ENCODE measurements at places on chromosomes 16 and 17.

DNA sequence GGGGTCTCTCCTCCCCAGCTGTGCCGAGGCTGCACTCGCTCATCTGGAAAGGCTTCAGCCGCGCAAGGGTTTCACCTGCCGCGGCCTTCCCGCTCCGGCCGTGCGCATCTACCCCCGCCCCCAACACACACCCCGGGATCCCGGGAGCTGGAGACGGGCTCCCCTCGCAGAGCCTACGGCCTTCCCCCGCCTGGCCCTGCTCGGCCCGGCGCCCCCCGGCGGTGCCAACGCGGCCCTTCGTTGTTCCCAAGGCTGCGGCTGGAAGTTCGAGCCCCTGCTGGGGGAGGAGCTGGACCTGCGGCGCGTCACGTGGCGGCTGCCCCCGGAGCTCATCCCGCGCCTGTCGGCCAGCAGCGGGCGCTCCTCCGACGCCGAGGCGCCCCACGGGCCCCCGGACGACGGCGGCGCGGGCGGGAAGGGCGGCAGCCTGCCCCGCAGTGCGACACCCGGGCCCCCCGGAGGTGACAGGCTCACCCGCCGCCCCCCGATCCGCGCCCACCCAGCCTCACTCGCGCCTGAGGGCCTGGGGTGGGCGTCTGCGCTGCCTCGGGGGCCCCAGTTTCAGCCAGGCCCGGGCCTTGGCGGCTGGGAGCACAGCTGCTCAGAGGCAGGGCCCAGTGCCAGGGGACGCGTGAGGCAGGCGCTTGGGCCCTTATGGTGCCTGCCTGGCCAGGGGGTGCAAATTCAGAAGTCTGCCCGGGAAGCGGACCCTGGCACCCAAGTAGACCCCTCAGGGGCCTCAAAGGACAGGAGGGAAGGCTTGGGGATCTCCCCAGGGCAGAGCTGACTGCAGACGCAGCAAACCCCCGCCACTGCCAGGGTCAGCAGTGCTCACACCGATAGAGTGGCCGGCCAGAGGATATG is 11.2 kb downstream of the GALK1 start:
- DNase-seq: peak; percentile 83

DNA sequence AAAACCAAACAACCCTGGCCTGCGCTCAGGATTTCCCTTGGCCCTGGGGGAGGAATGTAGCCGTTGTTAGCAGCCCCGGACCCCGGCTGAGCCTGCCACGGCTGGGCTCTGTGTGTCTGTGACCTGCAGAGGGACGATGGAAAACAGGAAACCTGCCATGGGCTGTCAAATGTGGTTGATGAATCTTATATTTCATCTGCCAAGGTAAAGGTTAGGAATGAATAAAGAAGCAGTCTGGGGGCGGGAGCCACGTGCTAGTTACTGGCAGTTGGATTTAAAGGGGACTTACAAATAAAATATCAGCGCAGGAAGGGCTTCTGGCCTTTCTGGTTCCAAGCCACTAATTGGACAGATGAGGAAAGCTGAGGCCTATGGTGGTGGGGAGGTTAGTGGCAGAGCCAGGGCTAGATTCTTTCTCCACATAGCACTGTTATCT is at the start of gene KRT23:
KRT23 (minus strand) TSS at position 263 of the 436 bp plus-strand sequence. CDS start 1,043 bp downstream, outside the sequence.
- DNase-seq: peak; percentile 15

GRCh38 chr16:28165598-28165997 is 46.2 kb downstream of the XPO6 start:
- DNase-seq: no peak

- no peak for DNase-seq
Measured at GRCh38 chr17:39695089-39695474, 4.8 kb upstream of the ERBB2 start.

GRCh38 chr17:45190503-45191255 is 29.0 kb downstream of the HEXIM2 start:
- DNase-seq: no peak

DNA sequence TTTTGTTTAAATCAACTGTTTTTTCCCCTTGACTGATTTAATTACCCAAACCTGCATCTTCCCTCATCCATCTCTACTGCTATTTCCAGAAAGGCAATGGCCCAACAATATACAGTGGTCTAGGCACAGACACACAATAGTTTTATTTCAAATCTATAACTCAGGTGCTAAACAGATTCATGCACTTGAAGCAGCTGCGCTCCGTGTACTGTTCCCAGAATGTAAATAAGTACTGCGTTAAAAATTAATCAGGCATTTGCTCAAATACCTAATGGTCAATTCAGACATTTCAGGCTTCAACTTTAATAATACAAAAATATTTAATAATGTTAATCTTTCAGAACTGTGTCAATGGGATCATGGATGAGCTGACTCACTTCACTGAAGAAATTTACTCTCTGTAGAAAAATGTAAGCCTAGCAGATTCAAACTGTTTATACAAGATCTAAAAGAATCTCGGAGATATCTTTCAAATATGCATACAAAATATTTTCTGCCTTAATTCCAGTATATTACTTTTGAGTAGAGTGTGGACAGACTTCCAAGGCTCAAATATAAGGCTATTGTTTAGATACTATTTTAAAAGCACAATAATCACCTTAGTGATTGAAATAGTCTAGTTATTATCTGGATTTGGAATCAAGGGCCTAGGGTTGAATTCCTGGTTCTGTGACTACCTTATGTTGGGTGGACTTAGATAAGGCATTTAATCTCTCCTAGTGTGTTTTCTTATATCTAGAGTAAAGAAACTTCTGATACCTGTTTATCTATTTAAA is 97.4 kb upstream of the PSMD7 start:
- DNase-seq: no peak
